ENCODE measurements at places on chromosomes 7 and 10. TPM values are rescaled to one million over a fixed set of nuclear protein-coding genes. Genes with fewer than 3 reads are reported as not detected.

FFAR4 gene
- total RNA-seq: not detected

PNLIPRP2 gene
- total RNA-seq: not detected

ZNF804B gene
- not detected for total RNA-seq

HOXA6 gene
- not detected for total RNA-seq

CPA2 gene
- not detected for total RNA-seq

RALA gene
- 29.1 TPM for total RNA-seq

PON1 gene
- total RNA-seq: not detected

ZMIZ2 gene
- total RNA-seq: 135 TPM

SPDYE6 gene
- not detected for total RNA-seq

BTBD16 gene
- total RNA-seq: not detected
